ENCODE measurements at places on chromosomes 6 and 20.

- DNase-seq: no peak
Observed at GRCh38 chr6:95599706-95600105, 22.4 kb downstream of the MANEA start.

DNA sequence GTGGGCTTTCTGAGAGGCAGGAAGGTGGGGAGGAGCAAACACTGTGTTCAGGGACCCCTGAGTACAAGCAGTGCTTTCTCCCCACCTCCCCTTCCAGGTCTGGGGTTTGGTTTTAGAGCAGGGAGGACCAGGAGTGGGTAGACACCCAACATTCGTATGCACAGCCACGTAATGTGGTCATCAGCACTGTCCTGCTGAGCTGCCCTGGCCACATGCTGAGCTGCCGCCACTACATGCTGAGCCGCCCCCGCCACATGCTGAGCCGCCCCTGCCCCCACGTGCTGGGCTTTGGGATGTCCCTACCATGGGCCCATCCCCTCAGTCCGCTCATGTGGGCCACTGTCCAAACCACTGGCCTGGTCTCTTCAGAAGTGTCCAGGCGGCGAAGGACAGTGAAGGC is 214.9 kb upstream of the CST7 start:
- no peak for DNase-seq

DNA sequence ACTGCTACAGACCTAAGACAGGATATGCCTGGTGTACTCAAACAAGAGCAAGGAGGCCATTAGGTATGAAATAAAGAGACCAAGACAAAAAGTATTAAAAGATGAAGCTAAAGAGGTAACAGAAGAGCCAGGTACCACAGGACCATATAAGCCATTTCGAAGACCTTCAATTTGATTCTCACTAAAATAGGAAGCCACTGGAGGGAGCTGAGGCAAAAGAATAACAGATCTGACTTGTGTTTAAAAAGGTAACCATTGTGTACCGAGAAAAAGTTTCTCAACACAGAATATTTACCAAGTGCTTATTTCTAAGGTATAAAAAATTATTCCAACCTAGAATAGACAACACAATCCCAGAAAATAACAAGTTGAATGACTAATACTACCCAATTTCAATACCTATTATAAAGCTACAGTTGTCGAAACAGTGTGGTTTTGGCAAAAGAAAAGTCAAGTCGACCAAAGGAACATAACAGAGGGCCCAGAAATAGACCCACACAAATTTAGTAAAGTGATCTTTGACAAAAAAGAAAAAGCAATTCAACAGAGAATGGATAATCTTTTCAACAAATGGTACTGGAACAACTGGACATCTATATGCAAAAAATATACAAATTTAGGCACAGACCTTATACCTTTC is 125.3 kb upstream of the DST start:
- no peak for DNase-seq

- no peak for DNase-seq
Observed at GRCh38 chr6:17280552-17281090, 540 bp upstream of the RBM24 start.

GRCh38 chr20:57474205-57474604 is 50.7 kb downstream of the CTCFL start:
- DNase-seq: no peak

- DNase-seq: no peak
Observed at GRCh38 chr20:61849822-61850221, 215.9 kb downstream of the TAF4 start.

GRCh38 chr6:42159431-42160024 is 13.6 kb upstream of the GUCA1A start:
- no peak for DNase-seq

GRCh38 chr6:131755597-131755996 is 44.8 kb upstream of the CTAGE9 start:
- DNase-seq: no peak

GRCh38 chr6:130715058-130715457 is 112.1 kb upstream of the SMLR1 start:
- DNase-seq: no peak

All from MV-4-11 (cell line).